ENCODE measurements at places on chromosomes 4 and X. TPM values are rescaled to one million over a fixed set of nuclear protein-coding genes. Genes with fewer than 3 reads are reported as not detected.

- DNase-seq: no peak
- no peak overlapping the region for H3K27ac ChIP-seq
- H3K4me3 ChIP-seq: no peak overlapping the region
- no peaks in the 10 kb centered on the region for H3K36me3 ChIP-seq
- no peaks in the 10 kb centered on the region for H3K4me1 ChIP-seq
Measured at GRCh38 chrX:67351411-67351810, 192.4 kb upstream of the AR start.

Gene SCRG1
- polyA plus RNA-seq: 1.0 TPM

DNA sequence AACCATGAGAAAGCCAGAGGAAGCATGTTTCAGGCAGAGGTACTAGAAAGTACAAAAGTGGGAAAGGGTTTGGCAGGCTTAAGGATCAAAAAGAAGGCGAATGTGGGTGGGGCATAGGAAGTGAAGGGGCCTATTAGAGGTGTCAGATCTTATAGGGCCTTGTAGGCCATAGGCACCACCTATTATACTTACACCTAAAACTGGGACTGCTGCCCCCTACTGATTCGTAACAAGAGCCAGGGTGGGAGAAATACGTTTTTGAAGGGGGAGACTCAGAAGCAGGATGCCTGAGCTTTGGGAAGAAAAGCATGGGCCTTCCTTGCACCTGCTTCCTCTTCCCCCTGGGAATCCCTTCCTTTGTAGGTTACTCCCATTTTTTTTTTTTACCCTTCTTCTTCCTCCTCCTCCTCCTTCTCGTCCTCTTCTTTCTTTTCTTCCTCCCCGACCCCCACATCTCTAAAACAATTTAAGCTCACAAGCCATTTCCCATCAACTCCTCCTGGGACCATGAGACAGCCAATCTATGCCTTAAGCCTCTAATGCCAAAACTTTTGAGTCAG is 40.7 kb upstream of the GPC3 start:
- peaks cover 20% of the 10 kb centered on the region for H3K4me1 ChIP-seq
- H3K27ac ChIP-seq: peak overlapping the region; percentile 48
- H3K27me3 ChIP-seq: no peaks in the 10 kb centered on the region
- peak overlapping the region; percentile 23 for H3K4me3 ChIP-seq

- H3K27me3 ChIP-seq: no peaks in the 10 kb centered on the region
- H3K4me1 ChIP-seq: peaks cover 24% of the 10 kb centered on the region
- peak; percentile 72 for DNase-seq
Measured at GRCh38 chrX:154486396-154487207, at the start of gene UBL4A. Gene UBL4A, minus strand, starts transcription at chrX:154486615. Its CDS starts 31 bp downstream, at chrX:154486584.

Gene FRMD7
- not detected for polyA plus RNA-seq

- H3K4me3 ChIP-seq: no peak overlapping the region
- DNase-seq: peak; percentile 84
- no peaks in the 10 kb centered on the region for H3K27me3 ChIP-seq
Measured at GRCh38 chr4:102352781-102353180, 7.5 kb upstream of the SLC39A8 start.

DNA sequence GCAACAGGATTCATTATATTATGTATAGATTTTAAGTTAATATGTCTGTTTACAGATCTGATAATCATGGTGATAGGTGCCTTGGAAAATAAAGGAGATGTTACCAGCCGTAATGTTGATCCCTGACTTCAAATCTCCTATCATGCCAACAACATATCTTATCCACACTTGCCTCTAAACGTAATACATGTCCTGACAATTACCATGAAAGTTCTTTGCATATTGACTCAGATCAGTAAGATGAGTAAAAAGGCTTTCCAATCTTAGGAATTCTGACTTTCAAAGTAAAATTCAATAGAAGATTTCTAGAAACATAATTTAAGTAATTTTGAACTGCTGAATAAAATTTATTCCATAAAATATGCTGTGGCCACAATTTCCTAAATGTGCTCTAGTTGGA is 513.3 kb downstream of the ANKRD50 start:
- no peaks in the 10 kb centered on the region for H3K4me1 ChIP-seq
- no peak for DNase-seq
- H3K27ac ChIP-seq: no peak overlapping the region
- no peak overlapping the region for H3K4me3 ChIP-seq
